ENCODE measurements at places on chromosomes 6 and 20.

- no peak for DNase-seq
Observed at GRCh38 chr6:144156991-144157390, 6.7 kb downstream of the STX11 start.

DNA sequence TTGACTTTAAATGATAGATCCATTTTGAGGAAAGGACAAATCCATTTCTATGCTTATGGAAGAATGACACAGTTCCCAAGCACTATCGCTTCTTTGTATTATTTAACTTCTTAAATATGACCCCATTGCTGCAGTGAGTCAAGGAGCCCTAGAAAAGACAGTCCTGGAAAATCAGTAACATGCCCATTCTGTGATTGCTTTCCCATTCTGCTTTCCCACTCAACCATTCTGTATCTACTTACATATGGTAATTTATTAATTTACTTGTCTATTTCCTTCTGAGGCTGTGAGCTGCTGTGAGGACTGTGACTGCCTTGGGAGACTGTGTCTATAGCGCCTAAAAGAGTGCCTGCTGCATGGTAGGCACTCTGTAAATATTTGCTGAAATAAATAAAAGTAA is 85.4 kb upstream of the TMEM30A start:
- DNase-seq, result no peak

DNA sequence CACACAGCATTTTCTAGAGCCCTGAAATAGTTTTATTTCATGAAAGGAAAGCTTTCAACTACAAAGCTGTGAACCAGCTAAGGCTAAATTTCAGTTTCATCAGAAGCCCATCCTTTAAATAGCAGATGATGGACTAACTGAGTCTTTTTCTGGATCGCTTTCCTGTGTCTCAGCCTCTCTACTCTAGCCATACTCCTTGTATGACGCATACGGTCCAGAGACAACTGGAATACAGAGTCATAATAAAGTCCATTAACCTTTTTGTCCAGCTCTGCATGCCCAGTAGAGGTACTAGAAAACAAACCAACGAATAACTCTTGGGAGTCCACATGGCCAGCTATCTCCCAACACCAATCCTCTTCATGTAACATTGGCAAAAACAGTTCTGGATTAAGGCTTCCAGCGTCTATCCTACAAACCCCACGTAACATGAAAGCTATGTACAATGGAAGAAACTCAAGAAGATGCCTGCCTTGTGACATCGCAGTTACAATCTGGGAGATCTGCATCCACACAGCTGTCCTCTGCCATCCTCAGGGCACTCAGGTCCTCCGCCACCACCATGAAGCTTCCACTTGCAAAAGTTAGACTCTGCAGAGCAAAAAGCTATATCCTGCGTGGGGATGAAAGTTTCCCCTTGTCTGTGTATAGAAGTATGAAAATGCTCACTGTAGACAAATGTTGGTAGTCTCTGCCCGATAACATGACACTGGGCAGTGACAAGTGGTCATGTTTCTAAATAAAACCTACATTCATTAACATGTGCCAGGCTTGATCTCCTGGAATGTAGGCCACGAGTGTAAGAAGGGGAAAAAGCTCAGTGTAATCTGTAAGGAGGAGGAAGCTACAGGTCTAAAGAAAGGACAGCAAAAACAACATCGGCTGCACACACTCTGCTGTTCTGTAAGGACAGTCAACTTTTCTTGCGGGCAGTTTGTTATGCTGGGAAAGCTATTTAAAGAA is 360.4 kb downstream of the ESR1 start:
- DNase-seq, result no peak

- DNase-seq, result no peak
Observed at GRCh38 chr6:39344821-39345280, 22.3 kb upstream of the KCNK16 start.

DNA sequence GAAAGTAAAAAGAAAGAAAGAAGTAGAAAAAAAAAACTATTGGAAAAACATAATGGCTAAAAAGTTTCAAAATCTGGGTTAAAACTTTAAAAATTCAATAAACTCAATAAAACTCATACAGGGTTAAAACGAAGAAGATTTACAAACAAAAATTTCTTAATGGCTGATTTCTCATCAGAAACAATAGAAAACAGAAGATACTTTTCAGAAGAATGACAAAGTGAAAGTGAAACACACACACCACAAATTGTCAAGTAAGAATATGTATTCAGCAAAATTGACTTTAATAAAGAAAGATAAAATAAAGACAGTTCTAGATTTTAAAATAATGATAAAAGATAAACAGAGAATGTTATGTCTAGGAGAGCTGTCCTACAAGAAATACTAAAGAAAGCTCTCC is 618.9 kb upstream of the GJE1 start:
- DNase-seq, result no peak

GRCh38 chr20:56173438-56173837 is 75.1 kb upstream of the MC3R start:
- no peak for DNase-seq

DNA sequence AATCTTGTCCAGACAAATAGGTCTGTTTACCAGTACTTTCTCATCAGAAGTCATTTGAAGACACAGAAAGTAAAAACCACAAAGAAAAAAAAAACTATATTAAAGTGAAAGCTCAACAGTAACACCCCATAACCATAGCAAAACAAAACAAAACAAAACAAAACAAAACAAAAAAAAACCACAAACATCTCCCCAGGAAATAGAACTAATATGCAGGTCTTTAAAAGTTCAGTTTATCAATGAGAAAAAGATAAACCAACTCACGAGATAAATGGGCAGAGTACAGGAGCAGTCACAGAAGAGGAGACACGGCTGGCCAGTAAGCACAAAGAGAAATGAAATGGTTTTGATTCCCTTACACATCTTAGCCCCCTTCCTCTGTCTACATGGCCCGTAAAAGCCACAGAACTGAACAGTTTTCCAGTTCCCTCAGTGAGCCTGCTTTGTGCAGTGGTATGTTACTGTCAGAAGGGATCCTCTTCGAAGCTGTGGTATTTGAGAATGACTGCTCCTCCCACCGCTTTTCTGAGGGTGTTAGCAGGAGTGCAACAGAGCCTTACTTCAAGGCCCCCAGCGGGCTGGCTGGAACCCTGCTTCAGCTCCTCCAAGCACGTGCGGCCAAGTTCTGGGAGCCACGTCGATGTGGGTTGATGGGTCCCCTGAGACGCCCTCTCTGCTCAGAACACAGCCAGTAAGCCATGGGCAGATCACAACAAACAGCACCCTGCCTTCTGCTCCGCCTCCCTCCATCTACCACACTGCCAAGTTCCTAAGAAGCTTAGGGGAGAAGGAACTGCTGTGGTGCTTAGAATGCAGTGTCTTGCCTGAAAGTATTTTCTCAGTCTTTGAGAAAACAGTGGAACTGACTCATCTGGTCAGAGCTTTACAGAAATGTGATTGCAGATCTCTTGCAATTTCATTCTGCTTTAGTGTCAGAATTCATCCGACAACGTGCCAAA is 14.0 kb downstream of the UST start:
- DNase-seq, result no peak

- DNase-seq, result no peak
Observed at GRCh38 chr6:135913785-135914184, 62.3 kb downstream of the PDE7B start.
